ENCODE measurements at places on chromosomes 16 and 17. TPM values are rescaled to one million over a fixed set of nuclear protein-coding genes. Genes with fewer than 3 reads are reported as not detected.
A peak's percentile ranks its signal among the peaks of the same experiment; 100 is the strongest.

The ASPHD1 gene
- total RNA-seq, result 12.1 TPM

The KRTAP9-2 gene
- total RNA-seq, result not detected

DNA sequence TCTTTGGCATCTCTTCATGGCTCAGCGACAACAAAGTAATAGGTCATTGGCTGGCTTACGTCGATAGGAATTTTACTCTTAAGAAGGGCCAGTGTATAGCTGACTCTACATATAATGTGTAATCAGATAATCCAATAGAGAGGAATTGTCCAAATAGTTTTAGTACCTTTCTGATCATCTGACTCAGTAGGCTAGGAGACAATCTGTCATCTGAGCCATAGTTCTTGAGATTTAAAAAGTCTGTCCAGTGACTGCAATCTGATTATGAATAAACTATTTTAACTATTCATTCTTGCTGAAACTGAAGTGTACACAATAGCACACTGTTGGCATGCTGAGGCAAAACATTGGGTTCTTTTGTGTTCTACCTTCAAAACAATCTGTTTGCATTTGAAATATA lies 21.4 kb upstream of the NOL11 start:
- DNase-seq, result no peak

- DNase-seq, result no peak
Observed at GRCh38 chr17:38797828-38798227, 1.5 kb downstream of the PIP4K2B start.

The CCL4 gene
- not detected for total RNA-seq

GRCh38 chr17:39653662-39654331 lies 11.4 kb upstream of the TCAP start:
- DNase-seq, result no peak

DNA sequence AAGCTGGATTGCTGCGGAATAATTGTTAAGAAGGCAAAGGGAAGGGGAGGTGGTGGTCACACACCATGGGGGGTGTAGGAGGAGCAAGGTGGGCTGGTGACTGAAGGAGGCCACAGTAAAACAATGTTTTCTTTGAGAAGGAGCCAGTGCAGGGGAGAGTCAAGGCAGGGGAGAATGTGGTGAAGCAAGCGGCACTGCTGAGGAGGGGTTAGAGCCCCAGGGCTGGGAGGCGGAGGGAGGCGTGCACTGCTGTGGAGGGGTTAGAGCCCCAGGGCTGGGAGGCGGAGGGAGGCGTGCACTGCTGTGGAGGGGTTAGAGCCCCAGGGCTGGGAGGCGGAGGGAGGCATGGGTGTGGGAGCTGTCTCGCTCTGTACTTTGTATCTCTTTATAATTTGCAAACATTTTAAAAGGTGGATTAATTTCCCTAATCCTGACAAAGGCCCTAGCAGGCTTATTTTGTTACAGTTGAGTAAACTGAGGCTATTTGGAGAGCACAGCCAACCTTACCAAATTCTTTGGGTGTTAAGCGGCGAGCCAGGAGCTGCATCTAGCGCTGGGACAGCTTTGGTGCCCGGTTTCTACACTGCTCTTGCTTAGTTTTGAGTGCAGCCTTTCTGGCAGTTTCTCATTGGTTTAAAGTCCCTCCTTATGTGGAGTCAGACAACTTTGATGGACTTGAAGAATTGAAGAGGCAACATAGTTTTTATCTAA lies 20.9 kb downstream of the RPTOR start:
- DNase-seq, result no peak

DNA sequence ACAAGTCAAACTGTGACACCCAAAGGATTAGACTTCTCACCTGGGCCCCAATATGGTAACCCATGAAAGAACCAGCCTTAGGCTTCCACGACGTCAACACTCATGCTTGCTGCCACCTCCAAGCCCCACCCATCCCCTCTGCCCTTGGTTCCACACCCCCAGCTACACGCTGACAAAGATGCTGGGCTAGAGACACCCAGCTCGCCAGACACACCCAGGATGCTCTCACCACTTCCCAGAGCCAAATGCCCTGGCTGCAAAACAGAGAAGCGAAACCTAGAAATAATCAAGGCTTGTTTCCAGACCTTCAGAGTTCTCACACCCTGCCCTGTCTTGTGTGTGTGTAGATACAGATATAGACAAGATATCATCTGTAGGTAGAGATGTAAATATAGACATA lies 26.0 kb upstream of the ADCY9 start:
- no peak for DNase-seq

DNA sequence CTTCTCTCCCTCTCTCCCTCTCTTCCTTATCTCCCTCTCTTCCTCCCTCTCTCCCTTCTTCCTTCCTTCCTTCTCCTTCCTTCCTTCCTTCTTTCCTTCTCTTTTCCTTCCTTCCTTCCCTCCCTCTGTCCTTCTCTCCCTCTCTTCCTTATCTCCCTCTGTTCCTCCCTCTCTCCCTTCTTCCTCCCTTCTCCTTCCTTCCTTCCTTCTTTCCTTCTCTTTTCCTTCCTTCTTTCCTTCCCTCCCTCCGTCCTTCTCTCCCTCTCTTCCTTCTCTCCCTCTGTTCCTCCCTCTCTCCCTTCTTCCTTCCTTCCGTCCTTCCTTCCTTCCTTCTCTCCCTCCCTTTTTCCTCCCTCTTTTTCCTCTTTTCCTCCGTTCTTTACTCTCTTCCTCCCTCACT lies 38.6 kb downstream of the HS3ST4 start:
- DNase-seq, result no peak

- no peak for DNase-seq
Observed at GRCh38 chr16:12160815-12161550, 184.4 kb downstream of the SNX29 start.

DNA sequence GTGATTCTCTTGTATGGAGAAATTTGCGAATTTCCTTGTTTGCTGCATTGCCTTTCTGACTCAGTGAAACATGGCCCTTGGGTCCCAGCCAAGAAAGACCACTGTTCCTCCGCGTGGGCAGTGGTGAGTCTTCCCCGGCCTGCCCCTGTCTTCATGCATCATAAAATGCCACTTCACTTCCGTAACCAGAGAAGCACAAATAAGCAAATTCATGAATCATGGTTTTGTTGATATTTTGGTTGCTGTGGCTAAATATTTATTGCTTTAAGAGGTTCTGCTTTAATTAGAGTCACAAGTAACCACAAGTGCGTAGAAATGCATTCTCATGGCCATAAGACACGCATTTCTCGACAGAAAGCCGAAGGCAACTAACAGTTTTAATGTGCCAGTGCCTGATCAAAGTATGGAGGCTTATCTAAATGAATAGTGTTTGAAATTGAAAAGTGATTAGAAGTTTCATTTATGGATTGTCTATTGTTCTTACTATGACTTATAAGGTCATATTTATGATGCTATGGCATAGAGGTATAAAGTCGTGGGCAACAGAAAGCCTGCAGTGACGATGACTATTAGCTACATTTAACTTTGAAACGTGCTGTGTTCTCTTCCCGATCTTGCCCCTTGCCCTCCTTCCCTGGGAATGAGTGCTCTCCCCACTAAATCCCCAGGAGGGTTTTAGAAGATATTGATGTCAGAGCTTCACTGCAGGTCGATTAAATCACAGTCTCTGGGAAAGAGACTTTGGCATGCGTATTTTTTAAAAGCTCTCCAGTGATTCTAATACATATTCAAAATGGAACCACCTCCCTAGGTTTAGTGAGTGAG lies 76.0 kb downstream of the WIPI1 start:
- peak; percentile 97 for DNase-seq

DNA sequence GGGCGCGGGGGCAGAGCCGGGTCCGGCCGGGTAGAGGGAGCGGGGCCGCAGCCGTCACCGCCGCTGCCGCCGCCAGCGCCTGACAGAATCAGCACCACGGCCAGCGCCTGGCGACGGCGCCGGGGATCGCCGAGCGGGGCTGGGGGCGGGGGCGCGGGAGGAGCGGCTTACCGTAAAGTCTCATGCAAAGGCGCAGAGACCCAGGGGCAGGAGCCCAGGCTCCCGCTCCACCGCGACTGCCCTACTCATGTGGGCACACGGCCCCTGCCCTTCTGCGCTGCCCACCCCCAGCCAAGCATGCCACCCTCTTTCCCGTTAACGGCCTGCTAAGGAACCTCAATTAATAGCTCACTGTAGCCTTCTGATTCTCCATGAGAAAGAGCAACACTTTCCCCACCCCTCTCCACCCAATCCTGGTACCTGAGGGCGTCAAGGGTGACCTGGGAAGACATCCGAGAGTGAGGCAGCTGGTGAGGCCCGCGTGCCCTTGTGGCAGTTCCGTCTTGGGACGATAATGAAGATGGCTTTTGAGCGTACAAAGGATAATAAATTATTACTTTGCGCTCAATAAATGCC lies at the start of gene SEZ6:
Gene SEZ6, minus strand, starts transcription at position 98 of the 576 bp plus-strand sequence. CDS start 164 bp downstream, outside the sequence.
- DNase-seq, result peak; percentile 53

The TMC8 gene
- not detected for total RNA-seq

DNA sequence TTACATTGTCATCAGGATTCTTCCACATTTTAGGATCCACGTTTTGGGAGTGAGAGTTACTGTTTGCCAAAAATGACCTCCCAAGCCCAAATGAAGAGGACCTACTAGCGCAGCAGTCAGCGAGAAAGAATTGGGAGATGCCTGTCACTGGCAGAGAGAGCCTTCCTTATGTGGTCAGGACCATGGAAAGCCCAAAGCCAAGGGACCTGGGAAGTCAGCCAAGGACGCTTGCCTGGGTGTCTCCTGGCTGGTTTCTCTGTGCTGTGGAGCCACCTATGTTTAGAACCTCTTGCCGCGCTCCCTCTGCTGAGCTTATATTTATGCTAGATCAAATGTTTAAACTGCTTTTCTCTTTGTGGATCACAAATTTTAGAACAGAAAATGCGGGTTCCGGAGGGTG lies 24.9 kb upstream of the RHBDL3 start:
- DNase-seq, result peak; percentile 49

The KIF2B gene
- total RNA-seq, result not detected

GRCh38 chr17:82054351-82055022 lies 2.8 kb downstream of the GPS1 start:
- DNase-seq, result no peak

- no peak for DNase-seq
Observed at GRCh38 chr16:66402166-66402565, 24.9 kb upstream of the BEAN1 start.

GRCh38 chr16:87333101-87333500 lies 15.9 kb upstream of the C16orf95 start:
- no peak for DNase-seq

- DNase-seq, result no peak
Observed at GRCh38 chr17:74160656-74161502, 42.6 kb upstream of the RPL38 start.

The TTLL6 gene
- 0.07 TPM for total RNA-seq

The IL17C gene
- not detected for total RNA-seq

The CYGB gene
- total RNA-seq, result not detected

DNA sequence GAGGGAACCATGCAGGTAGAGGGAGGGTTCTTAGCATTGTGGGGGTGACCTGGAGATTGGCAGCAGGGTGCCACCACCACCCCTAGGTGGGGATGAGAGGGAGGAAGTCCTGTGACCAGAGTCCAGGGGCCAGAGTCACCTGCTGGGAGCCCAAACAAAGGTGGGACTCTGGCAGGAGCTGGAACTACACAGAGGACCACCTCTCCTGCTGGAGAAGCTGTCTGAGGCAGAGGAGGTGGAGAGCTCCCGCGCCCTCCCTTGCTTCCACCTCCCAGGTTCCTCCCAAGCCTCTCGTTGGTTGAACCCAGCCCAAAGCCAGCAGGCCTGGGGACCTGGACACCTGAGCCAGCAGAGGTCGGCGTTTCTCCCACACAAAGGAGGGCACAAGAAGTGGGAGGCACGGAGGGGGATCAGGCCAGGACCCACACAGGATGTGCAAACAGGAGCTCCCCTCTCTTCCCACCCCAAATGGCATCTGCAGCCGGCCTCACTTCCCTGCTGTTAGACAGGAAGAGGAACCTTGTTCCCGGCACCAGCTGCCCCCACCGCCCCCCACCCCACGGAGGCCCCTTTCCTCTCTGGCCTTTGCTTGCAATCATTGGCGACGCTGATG lies 154.6 kb downstream of the SEC14L1 start:
- no peak for DNase-seq

DNA sequence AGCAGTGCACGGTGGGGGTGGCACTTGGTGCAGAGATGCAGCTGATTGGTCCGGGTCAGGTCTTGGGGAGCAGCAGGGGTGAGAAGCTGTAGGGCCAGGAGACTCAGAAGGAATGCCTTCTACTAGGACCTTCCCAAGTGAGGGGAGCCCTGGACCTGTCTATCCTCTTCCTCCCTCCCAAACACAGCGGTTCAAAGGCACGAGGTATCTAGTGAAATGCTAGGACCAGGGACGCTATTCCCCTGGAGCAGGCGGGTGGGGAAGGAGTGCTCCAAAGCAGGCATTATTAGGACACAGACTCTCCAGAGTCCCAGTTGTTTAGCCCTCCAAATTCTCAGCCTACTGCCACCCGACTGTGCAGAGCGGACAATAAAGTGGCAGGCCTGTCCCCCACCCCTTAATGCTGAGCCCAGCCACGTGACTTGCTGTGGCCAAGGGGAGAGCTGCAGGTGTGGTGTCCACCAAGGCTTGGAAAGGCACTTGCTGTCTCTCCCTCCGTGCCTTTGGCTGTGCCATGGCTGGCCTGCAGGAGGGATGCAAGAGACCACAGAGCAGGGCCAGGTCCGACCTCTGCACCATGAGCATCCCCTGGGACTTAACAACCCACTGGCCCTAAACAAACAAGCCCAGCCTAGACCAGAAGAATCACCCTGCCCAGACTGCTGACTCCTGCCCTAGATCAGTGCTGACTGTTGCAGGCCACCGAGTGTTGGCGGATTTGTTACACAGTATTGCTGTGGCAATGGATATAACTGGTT lies 97.2 kb downstream of the TBC1D16 start:
- no peak for DNase-seq

GRCh38 chr16:85066346-85066885 lies 38.8 kb downstream of the KIAA0513 start:
- DNase-seq, result no peak

GRCh38 chr16:10001258-10001775 lies 180.9 kb downstream of the GRIN2A start:
- no peak for DNase-seq

GRCh38 chr17:19384723-19385391 lies 2.1 kb downstream of the MFAP4 start:
- DNase-seq, result peak; percentile 27

DNA sequence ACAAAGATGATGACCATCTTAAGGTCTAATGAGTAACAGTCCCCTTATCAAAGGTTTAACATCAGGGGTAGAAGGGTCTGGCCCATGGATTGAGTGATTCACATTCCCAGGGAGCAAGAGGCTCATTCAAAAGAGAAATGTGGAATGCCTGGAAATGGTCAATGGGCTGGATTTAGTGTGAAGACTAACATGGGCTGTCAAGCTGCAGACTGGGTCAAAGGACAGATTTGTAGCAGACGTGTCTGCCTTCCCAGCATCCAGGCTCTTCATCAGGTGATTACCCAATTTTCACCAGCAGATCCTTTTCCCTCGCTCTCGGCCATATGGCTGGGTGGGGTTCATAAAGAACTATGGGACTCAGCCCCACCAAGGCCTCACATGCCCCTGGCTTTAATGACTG lies 26.8 kb downstream of the DCUN1D3 start:
- DNase-seq, result no peak

- peak; percentile 56 for DNase-seq
Observed at GRCh38 chr16:77850636-77851333, 62.4 kb downstream of the VAT1L start.

The SOX8 gene
- total RNA-seq, result not detected

The PIK3R5 gene
- not detected for total RNA-seq
